Cerebellar nuclear complex (tissue), 1 donor: ENCODE measurements at places on chromosomes 13 and 19.
A peak's percentile ranks its signal among the peaks of the same experiment; 100 is the strongest.

DNA sequence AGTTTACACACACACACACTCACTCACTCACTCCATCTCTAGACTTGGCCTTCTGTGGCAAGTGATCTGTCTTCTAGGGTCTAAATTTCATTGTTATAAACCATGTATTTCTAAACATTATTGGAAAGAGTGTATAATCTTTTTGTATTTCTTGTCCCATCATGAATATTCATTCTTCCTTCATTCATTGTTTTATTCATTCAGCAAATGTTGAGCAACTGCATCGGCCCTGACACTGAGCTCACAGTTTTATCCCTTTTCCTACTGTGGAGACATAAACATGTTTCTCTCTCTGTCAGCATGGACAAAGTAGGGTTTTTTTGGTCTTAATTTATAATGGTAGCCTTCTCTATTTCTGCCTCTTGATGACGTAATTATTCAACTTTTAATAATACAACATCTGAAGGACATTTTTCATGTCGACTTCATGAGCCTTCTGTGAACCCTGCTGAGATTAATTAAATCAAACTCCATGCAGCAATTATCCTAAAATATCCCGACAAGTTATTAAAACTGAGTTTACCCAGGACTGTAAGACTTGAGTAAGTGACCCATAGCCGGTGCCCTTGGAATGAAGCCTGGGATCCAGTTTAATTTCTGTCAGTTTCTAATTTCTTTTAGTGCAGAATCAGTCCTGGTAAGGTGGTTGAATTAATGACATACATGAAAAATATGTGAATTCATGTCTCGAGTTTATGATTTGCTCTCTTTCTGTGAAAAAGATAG is 7.3 kb downstream of the SPATA13 start:
- DNase-seq, result no peak

GRCh38 chr13:95380468-95381211 is 79.4 kb upstream of the ABCC4 start:
- DNase-seq, result no peak

DNA sequence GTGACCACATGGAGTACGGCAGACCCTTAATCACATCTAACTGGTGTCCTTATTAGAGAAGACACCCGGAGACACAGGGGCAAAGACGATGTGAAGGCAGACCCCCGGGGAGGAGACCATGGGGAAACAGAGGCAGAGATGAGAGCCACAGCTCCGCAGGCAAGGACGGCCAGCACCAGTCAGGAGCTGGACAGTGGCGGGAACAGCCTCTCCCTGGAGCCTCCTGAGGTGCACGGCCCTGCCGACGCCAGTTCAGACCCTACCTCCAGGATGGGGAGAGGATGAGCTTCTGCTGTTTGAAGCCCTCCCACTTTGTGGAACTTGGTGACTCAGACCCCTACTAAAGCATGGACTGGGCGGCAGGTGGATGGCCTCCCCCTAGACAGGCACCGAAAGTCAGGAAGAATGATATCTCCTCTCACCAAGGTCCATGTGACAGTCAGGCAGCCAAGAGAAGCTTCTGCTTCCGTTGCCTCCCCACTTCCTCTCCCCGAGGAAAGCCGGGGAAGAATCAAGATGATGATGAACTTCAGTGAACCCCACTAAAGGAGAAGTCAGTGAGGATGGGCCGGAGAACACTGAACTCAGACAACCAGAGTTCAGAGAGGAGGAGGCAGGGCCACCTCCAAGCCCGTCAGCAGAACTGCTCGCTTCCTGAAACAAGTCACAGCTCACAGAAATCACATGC is 25.4 kb downstream of the RAB20 start:
- DNase-seq, result no peak

- no peak for DNase-seq
Measured at GRCh38 chr19:5289060-5289990, 51.3 kb downstream of the PTPRS start.

- DNase-seq, result no peak
Measured at GRCh38 chr13:45207319-45207718, 6.5 kb upstream of the KCTD4 start.

DNA sequence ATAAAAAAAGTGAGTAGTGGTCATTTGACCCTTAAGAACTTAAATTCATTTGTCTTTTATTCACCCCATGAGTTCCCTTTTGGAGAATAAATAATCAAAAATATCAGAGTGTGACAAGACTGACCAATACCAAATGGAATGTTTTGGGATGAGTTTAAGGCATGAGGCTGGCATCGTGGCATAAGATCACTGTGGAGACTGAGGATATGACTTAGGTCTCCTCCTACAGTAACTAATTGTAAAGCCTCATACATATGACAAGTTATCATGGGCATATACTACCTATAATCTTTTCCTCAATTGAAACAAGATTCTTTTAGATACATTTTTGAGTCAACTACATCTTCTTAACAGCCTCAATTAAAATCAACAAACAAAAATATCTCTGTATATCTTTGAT is 782.0 kb downstream of the SLITRK1 start:
- DNase-seq, result no peak

DNA sequence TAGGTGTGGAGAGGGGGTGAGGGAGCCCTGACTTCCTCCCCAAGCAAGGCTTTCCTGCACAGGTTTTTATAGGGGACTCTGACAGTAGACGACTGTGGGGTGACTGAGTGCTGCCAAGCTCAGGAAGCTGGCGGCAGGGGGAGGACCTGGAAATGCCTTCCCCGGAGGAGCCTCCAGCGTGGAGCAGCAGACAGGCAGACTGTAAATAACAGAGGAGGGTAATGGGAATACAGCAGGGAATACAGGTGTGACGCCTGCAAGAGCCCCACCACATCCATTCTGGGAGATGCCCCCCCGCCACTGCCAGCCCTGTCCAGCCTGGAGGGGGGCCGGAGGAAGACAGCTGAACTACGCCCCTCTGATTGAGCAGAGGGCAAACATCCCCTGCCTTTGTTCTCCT is 190.4 kb downstream of the UQCRFS1 start:
- DNase-seq, result no peak

- DNase-seq, result peak; percentile 27
Measured at GRCh38 chr13:74136084-74136658, 2.0 kb upstream of the KLF12 start.

DNA sequence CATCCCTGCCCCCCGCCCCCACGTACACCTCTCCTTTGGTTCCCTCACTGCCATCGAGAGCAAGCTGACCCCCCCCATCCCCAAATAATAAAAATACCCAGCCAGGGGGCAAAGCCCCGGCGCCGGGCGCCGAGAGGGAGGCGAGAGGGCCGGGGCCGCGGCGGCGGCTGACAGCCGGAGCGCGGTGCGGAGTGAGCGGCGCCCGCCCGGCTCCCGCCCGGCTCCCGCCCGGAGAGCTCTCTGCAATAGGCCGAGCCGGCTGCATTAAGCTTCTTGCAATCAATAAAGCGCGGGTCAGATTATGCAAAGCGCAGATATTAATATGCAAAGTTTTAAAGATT is 40.9 kb downstream of the DEDD2 start:
- no peak for DNase-seq

DNA sequence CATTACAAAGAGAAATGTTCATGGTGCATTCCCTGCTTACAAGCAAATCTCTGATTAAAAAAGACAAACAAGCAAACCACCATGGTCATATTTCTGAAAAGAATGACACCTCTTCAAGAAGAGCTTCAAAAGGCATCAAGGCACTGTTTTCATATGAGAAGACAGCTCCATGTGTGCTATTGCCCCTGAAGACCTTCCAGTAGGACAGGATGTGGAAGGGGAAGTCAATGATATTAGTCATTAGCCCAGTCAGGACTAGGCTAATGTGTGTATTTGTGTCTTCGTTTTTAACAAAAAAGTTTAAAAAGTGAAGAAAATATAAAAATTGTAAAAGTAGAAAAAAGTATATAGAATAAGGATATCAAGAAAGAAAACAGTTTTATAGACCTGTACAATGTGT is 534.7 kb upstream of the ARGLU1 start:
- DNase-seq, result no peak

DNA sequence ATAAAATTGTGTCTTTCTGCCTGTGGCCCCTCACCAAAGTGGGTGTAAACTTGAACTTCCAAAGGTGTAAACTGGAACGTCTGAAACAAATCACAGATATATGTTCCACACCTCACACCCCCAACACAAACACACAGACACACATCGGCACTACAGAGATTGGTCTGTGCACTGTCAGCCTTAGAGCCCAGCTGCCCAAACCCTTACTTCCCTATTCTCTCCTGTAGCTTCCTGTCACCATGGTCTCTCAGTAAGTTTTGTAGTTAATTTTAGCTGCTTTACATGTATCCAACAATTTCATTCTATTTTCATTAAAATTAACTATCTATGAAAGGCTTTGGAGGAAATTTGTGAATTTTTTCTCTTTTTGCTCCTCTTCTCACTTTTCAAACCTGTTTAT is 5.4 kb downstream of the TM9SF2 start:
- DNase-seq, result no peak

DNA sequence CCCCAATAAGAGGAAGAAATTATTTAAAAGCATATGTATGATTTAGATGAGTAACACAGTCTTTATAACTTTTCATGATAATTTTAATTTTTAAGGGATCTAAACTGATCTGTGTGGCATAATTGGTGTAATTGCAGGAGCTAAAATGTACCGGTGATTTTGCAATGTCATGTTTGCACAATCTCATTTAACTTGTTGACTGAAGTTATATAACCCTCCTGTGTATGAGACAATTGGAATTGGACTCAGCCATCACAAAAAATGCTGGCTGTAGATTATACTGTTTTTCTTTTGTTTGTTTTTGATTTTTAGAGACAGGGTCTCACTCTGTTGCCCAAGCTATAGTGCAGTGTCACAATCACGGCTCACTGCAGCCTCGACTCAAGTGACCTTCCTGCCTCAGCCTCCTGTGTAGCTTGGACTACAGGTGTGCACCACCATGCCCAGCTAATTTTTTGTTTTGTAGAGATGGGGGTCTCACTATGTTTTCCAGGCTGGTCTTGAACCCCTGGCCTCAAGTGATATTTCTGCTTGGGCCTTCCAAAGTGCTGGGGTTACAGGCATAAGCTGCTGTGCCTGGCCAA is 26.1 kb downstream of the FGF9 start:
- DNase-seq, result no peak

DNA sequence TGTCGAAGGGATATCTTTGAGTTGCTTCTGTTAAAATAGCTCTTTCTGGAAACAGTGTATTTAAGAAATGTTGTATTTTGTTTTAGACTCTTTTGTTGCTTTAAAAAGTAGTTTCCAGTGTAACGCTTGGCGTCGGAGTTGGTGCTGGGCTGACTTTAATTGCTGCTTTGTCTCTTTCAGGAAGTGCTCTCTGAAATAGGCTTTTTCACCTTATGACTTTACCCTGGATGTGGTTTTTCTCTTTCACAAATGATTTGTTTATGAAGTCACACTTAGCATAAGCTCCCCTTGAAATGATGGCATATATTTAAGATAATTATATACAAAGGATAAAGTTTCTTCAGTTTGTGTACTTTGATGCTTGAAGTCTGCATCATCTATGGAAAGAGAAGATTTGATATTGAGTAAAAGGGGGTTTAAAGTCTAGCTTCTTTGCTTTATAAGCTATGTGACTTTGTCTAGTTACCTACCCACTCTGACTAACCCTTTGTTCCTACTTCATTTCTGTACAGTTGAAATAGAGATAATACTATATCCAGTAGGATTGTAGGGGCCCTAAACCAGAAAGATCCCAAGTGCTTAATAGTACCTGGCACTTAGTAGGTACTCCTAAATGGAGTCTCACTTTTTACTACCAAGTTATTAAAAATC is at the start of gene GPR18:
TSS of gene GPR18 (minus strand) at position 170 of the 651 bp plus-strand sequence. CDS start 2,507 bp downstream, outside the sequence.
- DNase-seq, result no peak

GRCh38 chr19:982567-983170 is 1.5 kb upstream of the WDR18 start:
- peak; percentile 3 for DNase-seq

- no peak for DNase-seq
Measured at GRCh38 chr19:29001597-29002245, 211.2 kb downstream of the UQCRFS1 start.

- DNase-seq, result no peak
Measured at GRCh38 chr19:18723871-18724377, 40.4 kb downstream of the CRTC1 start.

- DNase-seq, result no peak
Measured at GRCh38 chr13:86087244-86087643, 288.0 kb upstream of the SLITRK6 start.

DNA sequence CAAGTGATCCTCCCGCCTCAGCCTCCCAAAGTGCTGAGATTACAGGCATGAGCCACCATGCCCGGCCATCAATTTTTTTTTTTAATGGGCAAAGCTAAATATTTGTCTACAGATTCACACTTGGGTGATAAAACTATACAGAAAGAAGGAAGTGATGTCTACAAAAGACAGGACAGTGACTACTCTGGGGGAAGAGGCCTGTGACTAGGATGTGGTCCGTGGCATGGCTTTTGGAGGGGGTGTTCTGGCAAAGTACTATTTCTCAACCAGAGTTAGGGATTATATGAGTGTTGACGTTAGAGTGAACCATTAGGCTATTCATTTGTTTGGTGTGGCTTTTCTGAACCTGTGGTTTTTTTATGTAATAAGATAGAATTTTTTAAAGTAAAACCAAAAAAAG is 42.7 kb downstream of the INSR start:
- DNase-seq, result no peak

- DNase-seq, result no peak
Measured at GRCh38 chr19:41545547-41545946, 30.4 kb upstream of the CEACAM21 start.

DNA sequence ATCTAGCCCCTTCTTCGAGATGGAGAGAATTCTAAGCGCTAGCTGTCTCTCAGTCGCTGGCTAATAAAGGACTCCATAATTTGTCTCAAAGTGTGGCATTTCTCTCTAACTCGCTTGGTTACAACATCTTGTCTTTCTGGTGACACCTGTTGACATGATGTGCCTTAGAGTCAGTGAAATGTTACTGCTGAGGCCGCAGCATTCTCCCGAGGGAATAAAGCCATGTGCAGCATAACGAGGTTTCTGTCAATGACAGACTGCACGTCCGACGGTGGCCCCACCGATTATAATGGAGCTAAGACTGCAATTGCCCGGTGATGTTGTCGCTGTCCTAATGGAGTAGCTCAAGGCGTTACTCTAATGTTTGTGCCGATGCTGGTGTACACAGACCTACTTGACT is 20.3 kb upstream of the GPR32 start:
- DNase-seq, result no peak

DNA sequence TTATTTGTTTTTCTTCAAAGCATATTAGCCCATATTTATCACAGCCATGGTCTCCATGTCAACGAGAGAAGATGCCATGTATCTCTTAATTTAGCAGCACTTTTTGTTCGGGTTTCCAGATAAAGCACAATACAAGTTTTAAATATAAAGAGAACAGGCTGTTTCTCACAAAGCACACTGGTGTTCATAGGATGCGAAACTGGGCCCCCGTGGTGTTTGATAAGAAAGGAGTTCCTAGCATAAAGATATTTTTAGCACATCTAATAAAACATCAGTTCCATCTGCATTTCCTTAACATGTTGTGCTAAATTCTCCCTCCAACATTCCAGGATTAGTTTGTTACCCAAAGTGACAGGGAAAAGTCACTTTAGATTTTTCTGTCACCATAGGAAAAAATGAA is 72.4 kb upstream of the EDNRB start:
- no peak for DNase-seq

- no peak for DNase-seq
Measured at GRCh38 chr13:49939321-49939720, 3.2 kb upstream of the SPRYD7 start.
